ENCODE measurements at places on chromosomes 16 and 17. TPM values are rescaled to one million over a fixed set of nuclear protein-coding genes. Genes with fewer than 3 reads are reported as not detected.

Gene CCL8
- polyA plus RNA-seq: 0.68 TPM

Gene KRTAP4-5
- not detected for polyA plus RNA-seq

Gene SCIMP
- polyA plus RNA-seq: 1.2 TPM

Gene CFAP97D1
- 0.05 TPM for polyA plus RNA-seq

DNA sequence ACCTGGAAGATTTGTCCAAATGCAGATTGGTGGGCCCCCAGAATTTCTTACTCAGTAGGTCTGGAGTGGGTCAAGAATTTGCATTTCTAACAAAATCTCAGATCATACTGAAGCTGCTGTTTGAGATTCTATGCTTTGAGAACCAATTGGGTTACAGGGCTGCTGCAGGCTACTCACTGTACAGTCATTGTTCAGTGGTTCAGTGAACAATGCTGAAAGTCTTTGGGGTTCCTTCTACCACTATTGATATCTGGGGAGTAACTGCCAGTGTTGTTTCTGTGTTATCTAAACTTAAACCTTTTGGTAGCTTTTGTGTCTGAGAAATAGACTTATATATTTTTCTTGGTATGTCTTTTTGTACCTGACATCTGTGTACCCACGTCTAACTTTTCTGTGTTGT, 187.5 kb downstream of the TANC2 start:
- no peak for DNase-seq

DNA sequence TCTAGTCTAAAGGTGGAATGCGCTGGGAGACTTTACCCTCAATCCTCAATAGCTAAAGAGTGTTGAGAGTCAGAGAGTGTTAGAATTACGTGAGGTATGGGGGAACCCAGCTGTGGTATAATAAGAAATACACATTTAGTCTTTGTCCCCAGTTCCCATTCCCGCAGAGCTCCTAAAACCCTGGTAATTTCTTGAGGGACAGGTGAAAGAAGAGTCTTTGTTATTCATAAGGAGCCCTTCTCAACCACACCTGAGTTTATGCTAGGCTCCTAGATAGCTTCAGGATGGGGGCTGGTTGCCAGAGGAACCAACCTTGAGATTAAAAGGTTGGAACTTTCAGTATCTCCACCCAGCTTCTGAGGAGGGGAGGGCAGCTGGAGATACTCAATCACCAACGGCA, 5.8 kb downstream of the ZNF18 start:
- DNase-seq: no peak

DNA sequence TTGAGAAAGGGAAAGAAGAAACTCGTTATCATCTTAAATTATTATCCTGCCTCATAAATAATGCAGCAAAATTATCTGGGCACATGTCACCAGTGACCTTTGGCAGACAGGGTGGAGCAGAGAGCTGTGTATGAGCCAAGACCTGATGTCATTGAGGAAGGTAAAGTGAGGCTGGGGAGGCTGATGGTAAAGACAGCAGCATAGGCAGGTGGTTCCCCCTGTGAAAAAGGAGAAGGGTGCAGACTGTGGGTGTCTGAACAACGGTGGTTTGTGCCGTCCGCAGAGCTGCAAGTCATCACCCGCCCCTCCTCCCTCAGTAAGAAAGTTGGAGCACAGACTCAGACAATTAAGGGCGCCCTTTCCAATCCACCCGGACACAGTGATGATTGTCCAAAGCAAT, 30.8 kb upstream of the METTL16 start:
- no peak for DNase-seq

DNA sequence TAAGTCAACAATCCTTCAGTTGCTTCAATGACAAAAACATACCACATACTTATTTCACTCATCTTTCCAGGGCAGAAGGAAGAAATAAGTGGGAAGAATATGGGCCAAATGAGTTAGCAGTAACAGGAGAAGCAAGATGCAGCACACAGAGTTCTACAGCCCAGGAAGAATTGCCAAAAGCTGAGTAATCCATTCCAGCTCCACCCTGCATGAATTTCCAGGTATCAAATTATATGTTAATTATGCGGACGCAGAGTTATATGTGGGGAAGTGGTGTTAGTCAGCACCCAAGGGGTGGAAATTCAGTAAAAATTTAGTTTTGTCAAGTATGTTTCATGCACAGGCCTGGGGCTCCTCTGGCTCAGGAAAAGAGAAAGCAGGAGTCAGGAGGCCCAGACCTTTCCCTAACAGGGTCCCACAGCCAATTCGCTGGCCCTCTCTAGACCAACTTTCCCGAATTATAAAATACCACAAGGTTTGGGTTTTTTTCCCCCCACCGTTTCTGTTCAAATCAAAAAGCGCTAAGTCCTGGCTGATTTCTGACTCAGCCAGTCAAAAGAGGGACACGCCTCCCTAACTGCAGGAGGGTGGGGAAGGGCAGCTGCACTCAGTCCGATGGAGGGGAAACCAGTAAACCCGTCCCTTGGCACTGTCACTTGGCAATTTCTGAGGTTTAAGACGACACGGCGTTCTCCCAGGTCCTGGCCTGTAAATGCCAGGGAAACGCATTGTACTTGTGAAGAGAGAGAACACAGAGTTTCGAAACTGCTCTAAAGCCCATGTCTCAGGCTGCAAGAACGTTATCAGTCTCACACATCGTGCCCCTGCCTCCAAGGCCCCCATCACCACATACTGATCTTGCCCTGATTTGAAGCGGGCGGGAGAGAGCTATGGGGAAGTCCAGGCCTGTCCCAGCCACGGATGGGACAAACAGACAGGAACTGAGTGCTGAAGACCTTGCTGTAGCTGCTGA, 58.1 kb downstream of the ZFHX3 start:
- no peak for DNase-seq

GRCh38 chr16:85782451-85782850, 16.9 kb downstream of the EMC8 start:
- no peak for DNase-seq

All from forelimb muscle (tissue), 1 donor.